ENCODE measurements at places on chromosomes 6 and 20.

GRCh38 chr6:169266746-169267591 lies 13.3 kb upstream of the THBS2 start:
- peaks cover 26% of the 10 kb centered on the region for H3K4me1 ChIP-seq
- DNase-seq, result no peak
- no peaks in the 10 kb centered on the region for H3K27me3 ChIP-seq
- H3K27ac ChIP-seq, result no peak overlapping the region

DNA sequence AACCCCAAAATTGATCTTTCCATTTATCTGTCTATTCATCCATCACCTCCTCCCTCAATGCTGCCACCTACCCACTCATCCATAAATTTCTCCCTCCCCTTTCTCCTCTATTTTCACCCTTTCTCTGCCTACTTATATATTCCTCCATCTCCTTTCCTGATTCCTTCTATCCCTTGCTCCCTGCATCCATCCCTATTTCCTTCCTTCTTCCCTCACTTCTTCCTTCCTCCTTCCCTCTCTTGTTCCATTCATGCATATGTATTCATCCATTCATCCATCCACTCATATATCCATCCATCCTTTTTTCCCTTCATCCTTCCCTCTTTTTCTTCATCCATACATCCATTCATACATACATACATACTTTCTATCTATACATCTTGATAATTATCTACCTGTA lies 76.3 kb upstream of the GGTLC1 start:
- no peaks in the 10 kb centered on the region for H3K27me3 ChIP-seq
- H3K4me1 ChIP-seq, result no peaks in the 10 kb centered on the region
- H3K27ac ChIP-seq, result no peak overlapping the region
- no peak overlapping the region for H3K4me3 ChIP-seq
- no peak for DNase-seq

GRCh38 chr20:8287340-8287739 lies 155.3 kb downstream of the PLCB1 start:
- no peaks in the 10 kb centered on the region for H3K27me3 ChIP-seq
- no peak for DNase-seq
- H3K4me3 ChIP-seq, result no peak overlapping the region
- no peaks in the 10 kb centered on the region for H3K36me3 ChIP-seq

DNA sequence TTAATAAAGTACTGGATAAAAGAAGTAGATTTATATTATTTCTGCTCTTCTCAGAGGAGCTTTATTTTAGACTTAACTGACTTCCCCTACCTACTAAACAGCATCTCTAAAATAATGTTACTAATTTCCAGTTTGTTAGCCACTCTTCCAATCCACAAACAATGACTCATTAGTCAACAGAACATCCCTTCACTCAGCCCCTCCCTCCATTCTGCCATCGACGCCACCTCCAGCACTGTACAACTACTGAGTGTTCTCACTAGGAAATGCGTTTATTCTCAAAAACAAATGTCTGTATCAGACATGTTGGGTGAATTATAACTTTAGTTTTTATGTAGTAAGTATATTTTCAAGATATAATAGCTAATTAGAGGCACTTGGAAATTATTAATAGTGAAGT lies 427.0 kb downstream of the EYS start:
- H3K27me3 ChIP-seq, result no peaks in the 10 kb centered on the region
- DNase-seq, result no peak
- H3K4me3 ChIP-seq, result no peak overlapping the region
- no peaks in the 10 kb centered on the region for H3K36me3 ChIP-seq

DNA sequence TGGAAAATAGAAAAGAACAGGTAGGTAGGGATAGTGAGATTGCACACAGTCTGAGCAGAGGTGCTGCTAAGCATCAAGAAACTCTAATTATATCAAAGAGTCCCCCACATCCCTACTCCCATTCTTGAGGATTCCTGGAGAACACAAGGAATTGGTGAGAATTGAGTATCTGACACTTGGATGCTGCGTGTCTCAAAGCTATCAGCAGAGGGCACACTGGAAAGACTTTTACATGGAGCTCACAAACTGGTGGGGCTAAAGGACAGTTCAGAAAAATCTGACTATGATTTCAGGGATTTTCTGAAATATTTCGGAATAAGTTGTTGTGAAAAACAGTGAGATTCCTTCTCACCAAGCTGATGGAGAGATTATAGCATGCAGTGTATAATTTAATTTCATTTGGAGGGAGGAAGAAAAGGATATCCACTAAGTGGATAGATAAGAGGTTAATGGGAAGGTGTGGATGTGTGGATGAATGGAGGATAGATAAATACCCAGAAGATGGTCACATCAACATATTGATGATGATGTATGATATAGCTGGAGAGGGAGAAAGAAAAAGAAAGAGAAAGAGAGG lies 215.4 kb upstream of the DEFB112 start:
- H3K27me3 ChIP-seq, result no peaks in the 10 kb centered on the region
- no peak overlapping the region for H3K27ac ChIP-seq
- H3K36me3 ChIP-seq, result no peaks in the 10 kb centered on the region
- DNase-seq, result no peak

Data from esophagus squamous epithelium (tissue), 5 donors.